CD4-positive, alpha-beta memory T cell (primary cell): ENCODE measurements at places on chromosomes 11 and 22. TPM values are rescaled to one million over a fixed set of nuclear protein-coding genes. Genes with fewer than 3 reads are reported as not detected.

The DEFB131B gene
- not detected for total RNA-seq

The KCNK4 gene
- not detected for total RNA-seq

The MN1 gene
- 0.35 TPM for total RNA-seq

The CCDC81 gene
- total RNA-seq, result 0.90 TPM

The APOL4 gene
- not detected for total RNA-seq

The MMP26 gene
- total RNA-seq, result not detected

The EXPH5 gene
- total RNA-seq, result 4.0 TPM
